ENCODE measurements at places on chromosomes 11 and 22.

DNA sequence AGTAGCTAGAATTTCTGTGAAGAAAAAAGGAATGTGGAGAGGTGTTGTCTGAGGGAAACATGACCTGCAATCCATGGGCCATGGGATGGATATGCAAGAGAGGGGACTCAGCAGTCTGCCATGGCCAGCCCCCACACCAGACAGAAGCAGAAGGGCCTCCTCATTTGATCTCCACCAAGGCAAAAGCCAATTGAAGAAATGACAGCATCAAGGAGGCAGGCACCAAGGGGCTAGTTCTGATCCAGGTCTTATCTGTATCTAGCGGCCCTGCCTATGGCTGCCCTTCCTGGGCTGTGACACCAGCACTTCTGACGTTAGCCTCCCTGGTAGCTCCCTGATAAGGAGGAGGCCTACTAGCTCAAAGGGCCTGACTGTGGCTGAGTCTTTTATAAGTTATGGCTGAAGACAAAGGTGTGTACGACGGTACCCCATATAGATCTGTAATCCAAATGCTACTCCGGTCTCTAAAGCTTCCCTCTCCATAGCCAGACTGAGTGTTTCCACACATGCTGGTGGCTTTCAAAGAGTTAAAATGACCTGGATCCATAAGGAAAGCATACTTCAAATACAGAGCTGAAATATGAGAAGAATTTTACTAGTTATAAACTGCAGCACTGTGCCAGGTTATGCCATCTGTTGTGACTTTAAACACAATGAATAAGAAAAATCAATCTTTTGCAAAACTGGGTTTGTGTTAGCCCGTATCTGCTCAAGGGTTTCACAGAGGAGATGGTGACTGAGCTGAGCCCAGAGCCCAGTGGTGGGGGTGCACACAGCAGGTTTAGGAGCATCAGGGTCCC is 34.4 kb downstream of the HIRA start:
- DNase-seq, result no peak

GRCh38 chr22:39276440-39277141 is 31.8 kb upstream of the PDGFB start:
- no peak for DNase-seq

- DNase-seq, result no peak
Measured at GRCh38 chr22:38653741-38654140, 2.5 kb downstream of the FAM227A start.

- no peak for DNase-seq
Measured at GRCh38 chr11:21485006-21485405, 707.9 kb upstream of the ANO5 start.

DNA sequence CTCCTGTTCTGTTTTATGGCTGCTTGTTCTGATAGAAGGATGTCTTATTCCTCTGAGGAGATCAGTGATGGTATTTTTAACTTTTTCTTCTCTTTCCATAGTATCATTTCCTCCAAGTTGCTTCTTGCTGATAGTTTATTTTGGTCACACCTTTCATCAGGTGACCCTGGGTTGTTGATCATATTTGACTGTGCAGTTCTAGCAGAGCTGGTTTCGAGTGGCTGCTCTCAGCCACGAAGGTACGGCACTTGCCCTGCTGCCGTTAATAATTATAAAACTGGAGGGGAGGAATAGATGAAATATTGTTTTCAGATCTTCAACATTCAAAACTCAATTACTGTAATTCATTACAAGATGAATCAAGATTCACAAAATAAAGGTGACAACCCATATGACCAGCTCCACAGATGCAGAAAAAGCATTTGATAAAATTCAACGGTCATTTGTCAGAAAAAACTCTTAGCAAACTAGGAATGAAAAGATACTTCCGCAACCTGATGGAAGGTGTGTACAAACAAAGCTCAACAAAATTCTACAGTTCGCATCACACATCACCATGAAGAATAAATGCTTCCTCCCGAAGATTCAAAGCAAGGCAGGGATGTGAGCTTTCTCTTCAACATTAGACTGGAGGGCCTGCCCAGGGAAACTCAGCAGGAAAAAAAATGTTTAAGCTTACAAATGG is 59.2 kb upstream of the RTL6 start:
- DNase-seq, result no peak

GRCh38 chr11:13784441-13784840 is 116.0 kb downstream of the FAR1 start:
- no peak for DNase-seq

GRCh38 chr22:46287873-46288751 is 8.6 kb upstream of the GTSE1 start:
- no peak for DNase-seq

DNA sequence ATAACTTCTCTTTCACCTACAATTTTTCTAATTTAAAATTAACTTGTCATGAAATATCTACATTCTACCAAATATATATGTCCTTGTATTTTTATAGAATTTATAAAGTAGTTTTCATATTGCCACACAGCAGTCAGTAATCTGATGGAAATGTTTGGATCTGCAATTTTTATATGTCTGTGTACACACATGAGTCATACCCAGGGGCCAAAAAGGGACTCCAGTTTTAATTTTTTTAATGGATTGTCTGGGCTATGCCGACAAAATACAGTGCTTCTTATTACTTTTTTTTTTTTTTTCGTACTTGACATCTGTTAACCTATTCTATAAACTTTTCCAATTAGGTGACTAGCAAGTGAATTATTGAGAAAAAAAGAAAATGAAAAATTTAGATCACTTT is 6.3 kb downstream of the GUCY1A2 start:
- no peak for DNase-seq

- no peak for DNase-seq
Measured at GRCh38 chr11:61650781-61651571, 29.2 kb upstream of the DAGLA start.

- no peak for DNase-seq
Measured at GRCh38 chr11:12103411-12104225, 6.8 kb upstream of the MICAL2 start.

DNA sequence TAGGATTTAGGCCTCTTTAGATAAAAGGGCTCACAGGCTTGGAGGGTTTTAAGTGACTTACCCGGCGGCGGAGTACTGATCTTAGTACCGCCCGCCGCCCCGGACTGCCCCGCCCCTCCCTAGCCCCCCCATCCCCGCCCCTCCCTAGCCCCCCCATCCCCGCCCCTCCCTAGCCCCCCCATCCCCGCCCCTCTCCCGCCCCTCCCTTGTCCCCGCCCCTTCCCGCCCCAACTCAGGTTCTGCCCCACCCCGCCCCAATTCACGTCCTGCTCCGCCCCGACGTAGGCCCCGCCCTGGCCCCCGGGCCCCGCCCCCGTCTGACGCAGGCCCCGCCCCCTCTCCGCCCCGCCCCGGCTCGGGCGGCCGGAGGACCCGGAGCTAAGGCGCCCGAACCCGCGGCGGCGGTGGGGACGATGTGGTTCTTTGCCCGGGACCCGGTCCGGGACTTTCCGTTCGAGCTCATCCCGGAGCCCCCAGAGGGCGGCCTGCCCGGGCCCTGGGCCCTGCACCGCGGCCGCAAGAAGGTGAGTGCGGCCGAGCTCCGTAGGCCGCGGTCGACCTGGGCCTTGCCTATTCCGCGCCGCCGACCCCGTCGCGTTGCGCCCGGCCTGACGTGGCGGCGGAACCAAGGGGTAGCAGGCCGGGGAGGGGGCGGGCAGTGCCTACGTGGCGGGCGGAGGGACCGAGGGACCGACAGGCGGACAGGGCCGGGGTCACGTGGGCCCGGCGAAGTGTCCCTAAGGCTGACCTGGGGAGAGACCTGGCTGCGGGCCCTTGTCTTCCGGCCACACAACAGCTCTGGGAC is at the start of gene SCYL1:
TSS of gene SCYL1 (plus strand) at position 343 of the 805 bp plus-strand sequence. CDS start at position 414, 71 bp downstream.
- peak; percentile 72 for DNase-seq

DNA sequence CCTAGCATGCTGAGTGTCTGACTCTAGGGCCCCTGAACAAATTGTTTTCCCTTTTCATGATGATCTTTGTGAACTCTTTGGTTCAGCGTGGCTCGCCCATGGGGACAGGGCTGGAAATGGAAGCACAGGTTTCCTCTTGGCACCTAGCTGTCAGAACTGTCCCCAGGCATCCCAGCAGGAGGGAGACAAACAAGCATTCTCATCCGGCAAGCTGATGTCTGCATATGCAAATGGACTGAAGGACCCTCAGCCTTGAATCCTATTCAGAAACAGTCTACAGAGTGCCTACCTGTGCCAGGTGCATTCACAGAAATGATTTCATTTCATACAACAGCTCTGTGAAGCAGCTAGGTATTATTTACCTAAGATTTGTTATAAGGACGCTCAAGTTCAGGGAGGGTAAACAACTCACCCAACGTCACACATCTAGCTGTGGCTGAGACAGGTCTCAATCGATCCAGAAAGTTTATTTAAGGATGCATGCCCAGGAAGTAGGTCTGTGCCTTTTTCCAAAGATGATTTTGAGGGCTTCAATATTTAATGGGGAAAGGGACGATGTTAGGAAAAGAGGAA is 176.4 kb downstream of the KIRREL3 start:
- no peak for DNase-seq

DNA sequence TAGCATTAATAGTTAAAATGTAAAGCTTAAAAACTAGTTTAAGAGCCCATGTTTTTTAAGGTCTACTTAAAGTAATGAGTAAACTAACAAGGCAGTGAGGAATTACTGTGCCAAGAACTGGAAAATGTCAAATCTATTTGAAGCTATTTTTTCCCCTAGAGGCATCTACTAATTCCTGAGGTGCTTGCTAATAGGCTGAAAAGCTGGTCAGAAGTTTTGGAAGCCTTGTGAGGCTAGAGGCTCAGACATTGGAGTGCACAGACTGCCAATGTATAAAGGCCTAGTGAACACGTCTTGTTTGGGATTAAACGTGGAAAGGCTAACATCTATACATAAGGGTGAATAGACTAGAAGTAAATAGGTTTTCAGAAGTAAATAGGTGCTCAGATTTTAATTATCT is 136.5 kb upstream of the C11orf87 start:
- no peak for DNase-seq

DNA sequence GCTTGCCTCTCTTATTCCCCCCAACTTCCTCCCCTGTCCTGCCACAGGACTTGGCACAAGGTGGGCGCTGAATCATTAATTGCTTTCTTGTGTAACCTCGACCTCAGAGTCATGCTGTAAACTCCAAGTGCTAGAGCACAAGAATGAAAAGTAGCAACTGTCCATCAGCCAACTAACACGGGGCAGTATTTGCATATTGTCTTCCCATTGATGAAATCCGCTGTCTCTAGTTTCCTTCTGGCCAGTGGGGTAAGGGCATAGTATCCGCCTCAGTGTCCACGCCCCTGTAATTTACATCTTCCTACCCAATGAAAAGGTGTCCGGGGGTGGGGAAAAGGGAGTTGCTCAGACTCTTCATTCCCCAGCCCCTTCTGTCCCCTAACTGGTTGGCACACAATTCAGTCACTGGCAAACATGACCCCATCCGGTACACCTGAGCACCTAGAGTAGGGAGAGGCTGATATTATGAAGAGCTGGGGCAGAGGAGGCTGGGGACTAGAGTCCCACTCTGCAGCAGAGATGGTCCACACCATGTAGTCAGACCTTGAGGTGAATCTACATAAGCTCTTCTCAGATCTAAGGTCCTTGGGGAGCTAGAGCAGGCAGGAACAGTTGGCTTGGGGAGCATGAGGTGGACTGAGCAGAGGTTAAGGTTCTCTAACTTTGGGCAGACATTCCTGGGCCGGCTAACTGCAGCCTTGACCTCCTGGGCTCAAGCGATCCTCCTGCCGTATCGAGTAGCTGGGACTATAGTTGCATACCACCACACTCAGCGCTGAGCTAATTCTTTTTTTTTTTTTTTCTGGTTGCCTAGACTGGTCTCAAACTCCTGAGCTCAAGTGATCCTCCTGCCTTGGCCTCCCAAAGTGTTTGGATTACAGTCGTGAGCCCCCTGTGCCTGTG is 6.8 kb upstream of the GGA1 start:
- no peak for DNase-seq

DNA sequence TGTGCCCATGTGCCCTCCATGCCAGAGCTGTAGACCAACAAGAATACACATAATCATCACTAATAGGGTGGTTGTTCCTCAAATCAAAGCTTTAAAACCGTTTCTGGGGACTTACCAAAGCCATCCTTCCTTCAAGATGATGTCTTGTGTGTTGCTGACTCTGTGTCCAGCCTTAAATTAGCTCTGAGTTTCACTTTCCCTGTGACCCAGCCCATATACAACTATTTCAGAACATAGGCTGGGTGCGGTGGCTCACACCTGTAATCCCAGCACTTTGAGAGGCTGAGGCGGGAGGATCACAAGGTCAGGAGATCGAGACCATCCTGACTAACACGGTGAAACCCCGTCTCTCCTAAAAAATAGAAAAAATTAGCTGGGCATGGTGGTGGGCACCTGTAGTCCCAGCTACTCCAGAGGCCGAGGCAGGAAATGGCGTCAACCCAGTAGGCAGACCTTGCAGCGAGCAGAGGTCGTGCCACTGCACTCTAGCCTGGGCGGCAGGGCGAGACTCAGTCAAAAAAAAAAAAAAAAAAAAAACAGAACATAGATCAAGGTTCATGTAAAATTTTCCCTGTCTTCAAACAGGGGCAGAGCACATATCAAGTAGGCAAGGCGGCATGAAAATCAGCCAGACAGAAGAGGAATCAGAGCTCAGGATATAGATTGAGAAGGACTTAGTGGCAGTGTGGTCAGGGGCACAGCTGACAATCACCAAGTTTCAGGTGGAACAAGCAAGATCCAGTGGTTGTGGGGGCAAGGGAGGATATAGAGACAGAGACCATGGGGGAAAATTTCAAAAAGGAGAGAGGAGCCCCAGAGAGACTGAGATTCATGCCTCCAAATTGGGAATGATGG is at the start of gene PLAAT2:
TSS of gene PLAAT2 (minus strand) at position 179 of the 855 bp plus-strand sequence. CDS start at position 124, 55 bp downstream.
- no peak for DNase-seq

GRCh38 chr11:39367534-39367933 is 2091.9 kb downstream of the LRRC4C start:
- no peak for DNase-seq

DNA sequence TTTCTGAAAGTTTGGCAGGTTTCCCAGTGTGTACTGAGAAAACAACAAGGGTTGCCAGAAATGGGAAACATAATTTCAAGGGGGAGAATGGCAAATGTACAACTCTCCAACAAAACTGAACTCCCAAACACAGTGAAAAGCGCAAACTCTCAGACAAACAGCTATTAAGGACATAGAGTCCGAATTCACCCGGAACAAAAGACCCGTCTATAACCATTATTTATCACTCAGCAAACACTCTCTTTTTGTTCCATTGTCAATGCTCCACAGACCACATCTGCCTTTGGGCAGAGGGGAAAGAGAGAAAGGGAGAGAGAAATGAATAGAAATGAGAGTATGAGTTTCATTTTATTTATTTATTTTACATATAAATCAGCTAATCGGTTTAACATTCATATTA is 21.7 kb downstream of the KIRREL3 start:
- DNase-seq, result no peak

DNA sequence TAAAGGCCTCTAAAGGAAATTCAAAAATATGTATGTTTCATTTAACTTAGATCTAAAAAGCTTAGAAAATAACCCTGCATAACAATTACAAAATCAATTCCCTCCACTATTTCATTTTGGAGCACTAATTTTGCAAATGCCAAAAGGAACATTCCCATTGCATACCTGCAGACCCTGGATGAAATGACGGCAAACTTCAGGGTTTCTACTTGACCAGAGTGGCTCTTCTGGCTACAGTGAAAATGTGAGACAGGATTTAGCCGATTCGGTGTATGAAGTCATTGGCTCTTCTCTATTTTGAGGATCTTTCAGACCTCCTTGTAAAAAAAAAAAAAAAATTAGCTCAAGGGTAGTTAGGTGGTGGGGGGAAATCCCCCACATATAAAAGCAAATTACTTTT is 44.1 kb downstream of the PAX6 start:
- DNase-seq, result no peak

Data from activated T-helper 1 cell treated with anti-CD3 and anti-CD28 coated beads, Interleukin-2, amount 50 U/mL, for 16 hours (primary cell).